Occipital lobe (tissue), 3 donors: ENCODE measurements at places on chromosomes 3 and 15.

DNA sequence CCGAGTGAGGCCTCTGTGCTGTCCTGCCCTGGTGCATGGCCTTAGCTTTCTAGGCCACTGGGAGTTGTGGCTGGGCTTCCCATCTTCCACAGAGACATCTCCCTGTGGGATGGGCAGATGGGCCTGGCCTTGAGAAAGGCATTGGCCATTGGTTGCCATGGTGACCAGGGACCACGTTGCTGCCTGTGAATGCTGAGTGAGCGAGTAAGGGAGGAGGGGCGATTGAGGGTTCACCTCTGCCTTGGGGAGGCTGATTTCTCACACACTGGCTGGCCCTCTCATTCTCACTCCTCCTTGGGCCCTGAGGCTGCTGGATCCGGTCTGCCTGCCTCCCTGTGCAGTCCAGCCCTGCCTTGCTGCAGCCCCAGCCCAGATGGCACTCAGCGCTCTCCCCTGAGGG lies 26.4 kb upstream of the DOCK3 start:
- no peak for DNase-seq

DNA sequence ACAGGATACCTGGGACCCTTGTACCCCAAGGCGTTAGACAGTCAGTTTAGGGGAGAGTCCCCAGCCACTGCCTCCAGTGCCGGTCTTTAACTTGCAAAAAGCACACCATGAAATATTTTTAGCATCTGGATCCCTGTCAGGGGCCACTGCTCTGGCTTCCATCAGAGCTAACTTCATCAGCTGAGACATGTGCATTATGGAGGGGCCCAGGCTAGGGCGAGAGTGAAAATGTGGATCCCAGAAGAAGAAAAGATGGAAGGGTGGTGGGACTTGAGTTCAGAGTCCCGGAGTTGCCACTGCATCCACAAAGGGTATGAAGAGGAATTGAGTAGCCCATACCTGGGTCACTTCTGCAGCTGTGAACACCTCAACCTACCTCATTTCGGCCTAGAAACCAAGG lies 23.5 kb upstream of the SPATA12 start:
- no peak for DNase-seq

- no peak for DNase-seq
These were observed 56.8 kb downstream of the MYH15 start for GRCh38 chr3:108453565-108453964.

- no peak for DNase-seq
These were observed 39.5 kb downstream of the YEATS2 start for GRCh38 chr3:183737116-183737515.

DNA sequence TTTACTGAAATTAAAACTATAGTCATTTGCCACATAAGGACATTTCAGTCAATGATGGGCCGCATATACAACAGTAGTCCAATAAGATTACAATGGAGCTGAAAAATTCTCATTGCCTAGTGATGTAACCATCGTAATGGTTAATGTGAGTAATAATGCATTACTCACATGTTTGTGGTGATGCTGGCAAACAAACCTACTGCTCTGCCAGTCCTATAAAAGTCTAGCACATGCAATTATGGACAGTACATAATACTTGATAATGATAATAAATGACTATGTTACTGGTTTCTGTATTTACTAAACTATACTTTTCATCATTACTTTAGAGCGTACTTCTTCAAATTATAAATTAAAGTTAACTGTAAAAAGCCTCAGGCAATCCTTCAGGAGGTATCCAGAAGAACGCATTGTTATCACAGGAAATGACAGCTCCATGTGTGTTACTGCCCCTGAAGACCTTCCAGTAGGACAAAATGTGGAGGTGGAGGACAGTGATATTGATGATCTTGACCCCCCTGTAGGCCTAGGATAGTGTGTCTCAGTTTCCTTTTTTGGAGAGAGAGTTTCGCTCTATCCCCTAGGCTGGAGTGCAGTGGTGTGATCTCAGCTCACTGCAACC lies 102.7 kb downstream of the ATP1B3 start:
- no peak for DNase-seq

- no peak for DNase-seq
These were observed 153.6 kb upstream of the TP63 start for GRCh38 chr3:189477614-189478013.

- DNase-seq = no peak
These were observed 28.8 kb upstream of the HDAC11 start for GRCh38 chr3:13451301-13451673.

GRCh38 chr3:175149675-175150074 lies 290.5 kb downstream of the NAALADL2 start:
- no peak for DNase-seq

DNA sequence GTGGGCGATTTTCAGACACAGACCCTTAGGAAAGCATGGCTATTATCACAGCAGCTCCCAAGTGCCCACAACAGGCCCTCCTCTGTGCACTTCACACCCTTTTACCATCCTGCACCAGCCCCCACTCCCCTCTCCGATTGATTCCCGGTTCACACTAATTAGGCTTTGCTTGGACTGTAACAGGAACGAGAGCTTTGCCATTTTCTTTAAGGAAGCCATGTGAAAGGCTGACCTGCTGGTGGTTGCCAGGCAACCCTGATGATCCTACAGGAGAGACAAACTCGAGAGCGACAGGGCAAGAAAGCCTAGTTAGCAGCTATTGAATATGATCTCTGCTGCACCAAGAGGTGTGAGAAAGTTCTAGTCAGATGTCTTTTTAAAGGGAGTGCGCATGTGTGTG lies 28.2 kb upstream of the DET1 start:
- no peak for DNase-seq

DNA sequence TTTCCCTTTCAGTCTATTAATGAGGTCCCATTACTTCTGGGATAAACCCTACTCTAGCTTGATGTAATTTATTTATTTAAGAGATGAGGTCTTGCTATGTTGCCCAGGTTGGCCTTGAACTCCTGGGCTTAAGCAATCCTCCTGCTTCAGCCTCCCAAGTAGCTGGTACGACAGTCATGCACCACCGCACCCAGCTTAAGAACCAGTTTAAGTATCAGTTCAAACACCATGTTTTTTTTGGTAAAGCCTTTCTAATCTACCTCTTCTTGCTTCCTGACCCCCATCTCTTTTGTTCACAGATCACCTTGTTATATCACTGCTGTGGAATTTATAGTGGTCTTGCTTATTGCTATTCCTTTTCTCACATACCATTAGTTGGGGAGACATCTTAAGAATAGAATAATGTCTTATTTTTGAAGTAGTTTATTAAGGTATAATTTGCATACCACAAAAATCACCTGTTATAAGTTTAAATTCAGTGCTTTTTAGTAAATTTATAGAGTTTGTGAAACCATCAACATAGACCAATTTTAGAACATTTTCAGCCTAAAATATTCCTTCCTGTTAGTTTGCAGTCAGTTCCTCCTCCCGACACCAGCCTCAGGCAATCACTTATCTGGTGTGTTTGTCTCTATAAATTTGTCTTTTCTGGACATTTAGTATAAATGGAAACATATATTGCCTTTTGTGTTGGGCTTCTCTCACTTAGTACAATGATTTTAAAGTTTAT lies 257.9 kb downstream of the PDCD6IP start:
- no peak for DNase-seq

DNA sequence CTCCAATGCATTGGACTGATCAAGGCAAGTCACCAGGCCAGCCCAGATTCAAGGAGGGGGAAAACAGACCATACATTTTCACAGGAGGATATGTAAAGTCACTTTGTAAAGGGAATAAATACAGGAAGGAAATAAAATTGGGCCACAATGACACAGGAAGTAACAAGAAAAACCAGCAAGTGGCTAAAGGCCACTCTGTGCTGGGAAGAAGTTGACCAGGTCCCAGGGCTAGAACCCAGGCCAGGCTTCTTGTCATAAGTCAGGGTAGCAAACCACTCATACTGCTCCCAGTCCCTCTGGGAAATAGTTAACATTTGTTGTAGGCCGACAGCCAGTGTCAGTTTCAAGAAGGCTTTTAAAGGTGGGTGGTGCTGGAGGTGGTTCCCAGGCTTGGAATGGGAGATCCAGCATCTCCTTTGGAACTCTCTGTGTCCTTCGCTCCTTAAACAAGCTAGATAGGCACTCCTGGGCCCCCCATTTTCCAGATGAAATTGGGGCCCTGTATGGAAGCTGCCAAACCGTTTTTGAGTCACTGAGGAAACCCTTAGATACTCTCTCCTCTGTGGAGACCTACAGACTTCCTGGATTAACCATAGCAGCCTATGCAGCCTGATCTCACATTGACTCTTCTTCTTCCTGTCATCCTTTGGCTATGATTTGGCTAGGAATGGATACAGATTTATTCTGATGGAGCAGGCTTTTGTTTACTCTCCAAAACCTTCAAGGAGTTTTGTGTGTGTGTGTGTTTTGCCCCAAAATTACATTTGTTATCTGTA lies 14.7 kb upstream of the EDC3 start:
- no peak for DNase-seq

DNA sequence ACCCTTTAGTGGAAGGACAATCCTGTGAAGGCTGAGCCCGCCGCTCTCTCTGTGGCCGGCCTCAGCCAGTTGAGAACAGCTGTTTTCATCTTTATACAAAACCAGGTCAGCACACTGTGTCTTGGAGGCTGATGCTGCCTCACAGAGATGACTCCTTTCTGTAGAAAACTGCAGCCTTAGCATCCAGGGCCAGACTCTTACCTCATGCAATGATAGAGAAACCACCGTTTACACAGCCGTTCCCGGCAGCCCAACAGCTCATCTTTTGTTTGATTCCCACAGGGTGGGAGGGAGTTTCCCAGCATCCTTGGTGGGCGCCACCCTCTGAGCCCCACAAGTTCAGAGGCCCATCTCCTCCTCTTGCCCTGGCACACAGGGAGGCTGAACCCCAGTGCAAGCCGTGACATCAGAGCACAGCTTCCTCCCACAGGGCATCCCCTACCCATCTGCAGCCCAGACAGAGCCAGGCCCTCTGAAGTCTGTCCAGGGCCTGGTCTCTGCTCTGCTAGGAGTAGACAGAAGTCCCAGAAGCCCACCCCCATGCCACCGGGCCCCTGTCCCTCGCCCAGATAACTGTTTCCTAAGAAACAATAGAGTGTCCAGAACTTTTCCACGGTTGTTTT lies 105.0 kb downstream of the LRRK1 start:
- DNase-seq = peak; percentile 41

DNA sequence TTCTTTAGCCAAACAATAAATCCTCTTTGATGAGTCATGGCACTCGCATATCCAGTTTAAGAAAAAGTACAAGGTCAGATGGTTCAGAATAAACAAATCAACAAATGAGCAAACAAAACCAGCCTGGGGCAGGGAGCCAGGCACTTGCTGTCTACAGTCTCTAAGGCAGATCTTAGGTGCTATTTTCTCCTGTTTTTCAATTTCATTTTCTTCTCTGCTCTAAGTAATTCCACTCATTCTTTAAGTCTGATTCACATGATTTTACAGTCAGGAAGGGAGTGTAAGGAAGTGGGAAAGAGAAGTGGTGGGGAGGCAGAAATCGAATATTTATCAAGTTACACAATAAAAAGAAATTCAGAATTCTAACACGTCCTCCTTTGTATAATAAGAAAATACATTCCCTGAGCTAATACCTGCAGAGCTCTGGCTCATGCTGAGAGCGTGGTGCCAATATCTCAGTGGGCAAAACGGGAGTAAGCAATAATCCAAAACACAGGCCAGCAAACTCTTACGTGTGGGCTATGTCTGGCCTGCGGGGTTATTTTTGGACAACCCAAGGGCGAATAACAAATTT lies 298.6 kb downstream of the ADAMTS17 start:
- DNase-seq = no peak
